ENCODE measurements at places on chromosomes 2 and 18.
A peak's percentile ranks its signal among the peaks of the same experiment; 100 is the strongest.

DNA sequence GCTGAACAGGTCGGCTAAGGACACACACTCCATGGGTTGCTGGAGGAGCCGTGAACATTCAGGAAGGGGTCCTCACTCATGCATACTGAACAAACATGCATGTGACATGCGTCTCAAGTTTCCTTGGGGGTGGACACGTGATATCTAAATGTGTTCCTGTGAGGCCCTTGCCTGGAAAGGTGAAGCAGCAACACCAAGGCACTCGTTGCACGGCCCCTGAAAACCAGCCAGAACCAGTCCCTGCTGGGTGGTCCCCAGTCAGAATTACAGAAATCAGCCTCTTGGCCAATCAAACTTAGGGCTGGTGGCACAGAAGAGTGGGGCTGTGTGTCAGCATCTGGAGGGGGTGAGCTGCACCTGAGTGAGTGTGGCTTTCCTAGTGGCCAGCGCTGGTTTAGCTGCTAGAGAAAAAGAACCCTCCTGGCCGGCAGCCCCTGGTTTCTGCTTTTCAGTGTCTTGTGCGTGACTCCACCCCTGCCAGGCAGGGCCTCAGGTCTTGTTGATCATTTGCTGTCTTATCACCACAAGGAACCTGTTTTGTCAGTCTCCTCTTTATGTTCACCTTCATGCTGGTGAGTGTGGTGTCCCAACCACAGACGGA, 3.2 kb upstream of the AQP12B start:
- DNase-seq, result no peak

DNA sequence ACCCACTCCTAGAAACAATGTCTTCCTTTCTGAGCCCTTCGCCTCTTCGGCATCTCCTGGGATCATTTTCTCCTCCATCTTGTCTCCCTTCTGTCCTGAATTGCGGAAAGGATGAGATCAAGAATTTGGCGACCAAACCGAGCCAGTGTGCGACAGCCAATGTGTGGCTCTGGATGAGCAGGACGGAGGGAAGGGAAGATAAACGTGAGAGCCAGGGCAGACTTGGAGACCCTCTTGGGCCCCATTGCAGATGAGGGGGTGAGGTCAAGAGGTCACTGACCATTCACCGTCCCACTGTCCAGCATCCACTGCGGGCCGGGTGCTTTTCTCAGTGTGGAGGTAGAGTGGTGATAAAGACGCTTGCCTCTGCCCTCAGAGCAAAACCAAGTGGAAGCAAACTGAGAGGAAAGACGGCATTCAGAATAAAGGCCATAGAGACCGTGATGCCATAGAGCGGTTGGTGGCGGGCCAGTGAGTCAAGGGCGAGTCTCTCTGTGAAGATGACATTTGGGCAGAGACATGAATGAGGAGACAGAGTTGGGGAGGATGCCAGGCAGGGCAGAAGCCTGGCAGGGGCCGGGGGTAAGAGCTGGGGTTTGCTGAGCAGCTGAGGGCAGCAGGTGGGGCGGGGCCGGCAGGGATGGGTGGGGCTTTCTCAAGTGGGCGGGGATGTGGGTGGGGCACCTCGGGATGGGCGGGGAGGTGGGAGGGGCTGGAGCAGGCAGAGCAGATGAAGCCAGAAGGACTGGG, 55.6 kb downstream of the ACAA2 start:
- no peak for DNase-seq

GRCh38 chr2:147083664-147084063, 761.2 kb upstream of the ACVR2A start:
- no peak for DNase-seq

DNA sequence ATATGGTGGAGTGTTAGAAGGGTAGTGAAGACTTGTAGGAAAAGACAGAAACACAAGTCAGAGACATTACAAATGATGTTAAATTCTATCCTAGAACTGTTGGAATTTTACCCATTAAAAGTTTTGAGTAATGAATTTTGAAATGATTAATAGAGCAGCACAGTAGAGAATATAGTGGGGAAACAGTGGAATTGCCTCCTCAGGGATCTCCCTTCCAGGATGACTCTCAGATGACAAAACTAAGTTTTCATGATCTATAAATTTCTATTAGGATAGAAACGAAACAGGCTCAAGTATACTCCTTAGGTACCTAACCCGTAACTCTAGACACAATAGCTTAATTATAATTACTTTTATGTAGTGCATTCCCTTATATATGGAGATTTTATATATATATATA, 86.7 kb downstream of the DPP4 start:
- DNase-seq, result no peak

GRCh38 chr2:20208476-20208859, 16.5 kb downstream of the SDC1 start:
- DNase-seq, result no peak

DNA sequence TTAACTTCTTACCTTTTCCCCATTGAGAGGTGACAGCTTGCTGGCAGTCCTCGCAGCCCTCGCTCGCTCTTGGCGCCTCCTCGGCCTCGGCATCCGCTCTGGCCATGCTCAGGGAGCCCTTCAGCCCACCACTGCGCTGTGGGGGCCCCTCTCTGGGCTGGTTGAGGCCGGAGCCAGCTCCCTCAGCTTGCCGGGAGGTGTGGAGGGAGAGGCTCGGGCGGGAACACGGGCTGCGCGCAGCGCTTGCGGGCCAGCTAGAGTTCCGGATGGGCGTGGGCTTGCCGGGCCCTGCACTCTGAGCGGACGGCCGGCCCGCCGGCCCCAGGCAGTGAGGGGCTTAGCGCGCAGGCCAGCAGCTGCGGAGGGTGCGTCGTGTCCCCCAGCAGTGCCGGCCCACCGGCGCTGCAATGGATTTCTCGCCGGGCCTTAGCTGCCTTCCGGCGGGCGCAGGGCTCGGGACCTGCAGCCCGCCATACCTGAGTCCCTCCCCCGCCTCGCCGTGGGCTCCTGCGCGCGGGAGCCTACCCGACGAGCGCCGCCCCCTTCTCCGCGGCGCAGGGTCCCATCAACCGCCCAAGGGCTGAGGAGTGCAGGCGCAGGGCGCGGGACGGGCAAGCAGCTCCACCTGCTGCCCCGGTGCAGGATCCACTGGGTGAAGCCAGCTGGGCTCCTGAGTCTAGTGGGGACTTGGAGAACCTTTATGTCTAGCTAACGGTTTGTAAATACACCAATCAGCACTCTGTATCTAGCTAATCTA, 335.0 kb downstream of the CBLN2 start:
- peak; percentile 4 for DNase-seq

DNA sequence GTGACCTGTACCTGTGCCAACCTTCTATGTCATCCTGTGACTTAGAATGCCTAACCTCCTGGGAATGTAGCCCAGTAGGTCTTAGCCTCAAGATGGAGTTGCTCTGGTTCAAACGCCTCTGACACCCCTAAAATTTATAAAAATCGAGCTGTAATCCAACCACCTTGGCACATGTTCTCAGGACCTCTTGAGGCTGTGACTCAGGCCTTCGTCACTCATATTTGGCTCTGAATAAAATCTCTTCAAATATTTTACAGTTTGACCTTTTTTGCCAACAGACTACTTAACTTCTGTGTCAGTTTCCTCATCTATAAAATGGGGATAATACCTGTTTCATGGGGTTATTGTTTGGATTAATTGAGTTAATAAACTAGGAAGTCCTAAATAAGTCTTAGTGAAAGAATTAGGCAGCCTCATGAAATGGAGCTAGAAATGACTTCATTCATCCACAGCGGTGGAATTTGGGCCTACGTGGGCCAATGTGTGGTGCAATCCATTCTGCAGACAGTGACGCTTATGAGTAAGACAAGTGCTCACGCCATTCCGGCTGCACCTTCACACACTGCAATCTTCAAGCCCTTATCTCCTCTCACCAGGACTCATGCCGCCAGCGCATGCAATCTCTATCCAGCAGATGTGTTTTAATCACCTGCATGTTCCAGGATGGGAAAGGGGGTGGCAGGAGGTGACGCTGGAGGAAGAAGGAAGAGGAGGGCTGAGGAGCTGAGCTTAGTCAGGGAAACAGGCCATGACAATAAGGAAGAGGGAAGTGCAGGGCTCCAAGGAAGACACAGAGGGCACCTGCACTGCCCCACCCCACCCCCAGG, 2.0 kb upstream of the UBE2F start:
- DNase-seq, result no peak

DNA sequence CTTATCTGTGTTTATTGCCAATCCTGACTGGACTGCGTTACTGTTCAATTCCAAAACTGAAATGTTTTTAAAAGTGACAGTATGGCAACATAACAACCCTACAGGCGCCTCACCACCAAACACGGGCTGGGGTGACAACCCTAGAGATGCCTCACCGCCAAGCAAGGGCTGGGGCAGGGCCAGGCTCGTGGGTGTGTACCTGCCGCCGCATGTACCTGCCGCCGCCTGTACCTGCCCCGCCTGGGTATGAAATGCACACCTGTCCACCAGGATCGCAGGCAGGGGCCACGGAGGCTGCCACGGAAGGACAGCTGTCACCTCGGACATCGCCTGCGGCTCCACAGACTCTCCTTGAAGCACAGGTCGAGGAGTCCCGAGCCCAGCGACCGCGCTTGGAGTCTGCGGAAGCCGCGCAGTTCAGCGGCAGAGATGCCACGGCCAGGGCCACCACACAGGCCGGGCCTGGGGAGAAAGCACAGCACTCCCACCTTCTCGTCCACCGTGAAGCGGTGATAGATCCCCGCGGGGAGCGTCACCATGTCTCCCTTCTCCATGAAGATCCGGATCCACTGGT, 18.9 kb downstream of the ADI1 start:
- no peak for DNase-seq

DNA sequence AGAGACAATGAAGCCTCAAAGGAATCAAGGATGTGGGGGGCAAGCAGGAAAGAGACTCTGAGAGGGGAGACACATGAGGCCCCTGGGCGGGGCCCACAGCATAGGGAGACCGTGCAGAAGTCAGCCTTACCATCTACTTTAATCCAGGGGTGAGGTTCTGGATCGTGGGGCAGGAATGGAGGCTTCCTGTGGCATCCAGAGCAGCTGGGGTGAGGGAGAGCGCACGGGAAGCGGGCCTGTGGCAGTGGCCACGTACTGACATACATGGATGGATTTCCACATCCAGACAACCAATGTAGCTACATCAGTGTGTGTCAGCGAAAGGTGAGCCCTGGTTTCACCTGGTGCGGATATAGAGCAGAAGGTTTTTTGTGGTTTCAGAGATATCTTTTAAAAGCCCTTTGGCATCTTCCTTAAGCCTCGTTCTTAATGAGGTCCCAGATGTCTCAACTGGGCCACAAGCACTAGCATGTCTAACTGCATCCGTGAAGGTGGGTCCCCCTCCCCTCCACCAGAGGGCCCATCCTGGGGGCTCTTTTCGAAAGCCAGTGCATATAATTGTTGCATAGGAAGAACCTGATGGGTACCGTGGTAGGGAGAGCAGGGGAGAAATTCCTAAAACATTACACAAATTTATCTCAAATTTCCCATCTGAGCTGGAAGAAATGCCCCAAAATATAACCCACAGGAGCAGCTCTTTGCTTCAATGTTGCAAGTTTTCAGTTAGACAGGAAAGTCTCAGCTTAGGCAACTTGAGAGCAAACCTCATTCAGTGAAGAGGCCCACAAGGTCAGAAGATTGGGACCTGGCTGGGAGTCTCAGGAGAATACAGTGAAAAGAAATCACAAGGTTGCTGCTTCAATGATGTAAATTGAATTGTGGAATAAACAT, 90.9 kb downstream of the SP3 start:
- DNase-seq, result peak; percentile 12

GRCh38 chr2:53985646-53986045, 14.9 kb upstream of the PSME4 start:
- DNase-seq, result no peak

GRCh38 chr2:206472094-206472493, 28.8 kb downstream of the ADAM23 start:
- DNase-seq, result no peak

DNA sequence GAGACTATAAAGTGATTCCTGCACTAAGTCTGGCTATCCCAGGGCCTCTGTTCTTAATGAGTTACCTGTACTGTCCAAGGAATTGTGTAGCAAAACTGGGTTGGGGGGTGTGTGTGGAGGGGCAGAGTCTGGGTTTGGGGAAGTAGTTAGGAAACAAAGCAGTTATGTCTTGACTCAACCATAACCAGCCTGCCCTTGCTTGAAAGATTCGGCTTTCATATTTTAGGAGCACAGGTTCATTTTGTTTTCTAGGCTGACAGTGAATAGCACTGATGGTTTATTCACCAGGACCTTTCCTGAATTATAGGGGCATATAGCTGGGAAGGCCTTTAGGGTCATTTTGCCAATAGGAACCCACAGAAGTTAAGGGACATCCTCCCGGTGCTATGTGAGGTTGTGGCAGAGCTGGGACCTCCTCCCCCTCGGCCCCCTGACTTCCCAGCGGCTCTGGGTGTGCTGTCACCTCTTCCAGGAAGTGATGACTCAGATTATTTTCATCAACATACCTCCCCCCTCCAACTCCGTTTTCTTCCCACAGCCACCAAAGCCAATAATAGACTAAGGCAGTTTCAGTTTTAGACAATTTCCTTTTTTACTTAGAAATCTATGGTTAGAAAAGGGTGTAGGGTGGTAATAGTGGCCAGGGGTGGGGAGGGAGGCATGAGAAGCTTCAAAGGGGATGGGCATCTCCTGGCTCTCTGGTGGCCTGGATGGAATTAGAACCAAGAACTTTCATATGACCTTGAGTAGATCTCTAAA, 44.8 kb downstream of the SETBP1 start:
- DNase-seq, result peak; percentile 60

GRCh38 chr18:57023275-57023882, 123.5 kb upstream of the BOD1L2 start:
- no peak for DNase-seq

- no peak for DNase-seq
Measured at GRCh38 chr18:8139127-8139527, 470.1 kb upstream of the RAB12 start.

- DNase-seq, result no peak
Measured at GRCh38 chr2:205627085-205627484, 55.2 kb upstream of the NRP2 start.

DNA sequence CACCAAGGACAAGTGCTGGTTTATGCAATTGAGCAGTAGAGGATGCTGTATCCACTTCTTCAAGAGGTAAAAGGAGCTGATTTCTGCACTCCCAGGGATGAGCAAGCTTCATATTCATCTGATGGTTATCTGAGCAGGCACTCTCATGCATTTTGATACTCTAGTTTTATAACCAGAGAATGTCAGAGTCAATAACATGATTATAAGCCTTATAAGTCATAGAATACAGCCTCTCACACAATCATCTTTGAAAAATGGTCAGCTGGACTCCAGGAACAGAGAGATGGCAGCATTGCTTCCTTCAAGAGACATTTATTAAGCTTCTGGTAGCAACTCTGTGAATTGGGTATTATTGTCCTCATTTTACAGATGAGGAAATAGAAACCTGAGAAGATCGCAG, 167.1 kb downstream of the SLC8A1 start:
- DNase-seq, result no peak

DNA sequence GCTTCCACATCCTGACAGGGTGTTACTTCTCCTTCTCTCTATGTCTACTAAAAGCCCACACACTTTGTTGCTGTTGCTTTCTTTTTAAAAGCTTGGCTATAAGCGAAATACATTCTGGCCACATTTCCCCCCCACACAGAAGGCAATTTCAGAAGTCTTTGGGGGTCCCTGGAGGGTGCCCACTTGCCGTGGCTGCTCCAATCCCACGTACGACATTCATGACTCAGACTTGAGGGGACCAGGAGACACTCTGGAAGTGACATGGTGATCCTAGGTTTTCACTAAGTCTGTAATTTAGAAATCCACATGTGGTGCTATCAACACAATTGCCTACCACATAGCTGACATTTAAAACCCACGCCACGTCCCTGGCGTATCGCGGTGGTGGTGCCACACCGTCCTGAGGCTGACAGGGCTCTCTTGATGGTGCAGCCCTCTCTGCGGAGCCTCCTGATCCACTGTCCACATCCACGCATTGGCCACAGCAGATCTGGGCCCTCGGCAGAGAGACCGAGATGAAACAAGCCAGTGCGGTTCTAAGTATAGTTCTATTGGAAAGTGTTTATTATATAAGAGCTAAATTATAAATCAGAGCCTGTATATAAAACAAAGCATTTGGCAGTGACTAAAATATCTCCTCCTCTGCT, 42.4 kb downstream of the CYP27C1 start:
- DNase-seq, result no peak

Measured in CD4-positive, alpha-beta T cell treated with Interleukin-17A for 4 hours (primary cell).